ENCODE measurements at places on chromosomes 1 and 21. TPM values are rescaled to one million over a fixed set of nuclear protein-coding genes. Genes with fewer than 3 reads are reported as not detected.

GRCh38 chr1:231487019-231487418 is 41.5 kb upstream of the TSNAX start:
- DNase-seq, result peak; percentile 83

DNA sequence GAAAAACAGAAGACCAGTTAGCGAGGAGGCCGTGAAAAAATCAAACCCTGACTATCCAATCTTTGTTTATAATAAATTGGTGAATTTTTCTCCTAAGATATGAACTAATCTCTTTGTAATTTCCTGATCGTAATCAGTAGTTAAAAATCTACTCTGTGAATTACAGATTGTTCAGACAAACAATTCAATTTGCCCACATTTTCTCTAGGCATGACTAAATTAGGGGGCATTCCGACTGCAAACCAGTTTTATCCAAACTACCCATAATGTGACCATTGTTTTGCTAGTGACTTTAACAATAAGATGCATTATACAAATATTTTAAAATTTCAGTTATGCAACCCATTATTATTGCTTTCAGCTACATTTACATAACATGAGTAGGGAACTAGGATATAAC is 546.9 kb upstream of the ADAMTS5 start:
- DNase-seq, result no peak

GRCh38 chr1:108077991-108078390 is 113.0 kb upstream of the VAV3 start:
- no peak for DNase-seq

- DNase-seq, result no peak
Measured at GRCh38 chr1:60935599-60936110, 146.7 kb upstream of the NFIA start.

DNA sequence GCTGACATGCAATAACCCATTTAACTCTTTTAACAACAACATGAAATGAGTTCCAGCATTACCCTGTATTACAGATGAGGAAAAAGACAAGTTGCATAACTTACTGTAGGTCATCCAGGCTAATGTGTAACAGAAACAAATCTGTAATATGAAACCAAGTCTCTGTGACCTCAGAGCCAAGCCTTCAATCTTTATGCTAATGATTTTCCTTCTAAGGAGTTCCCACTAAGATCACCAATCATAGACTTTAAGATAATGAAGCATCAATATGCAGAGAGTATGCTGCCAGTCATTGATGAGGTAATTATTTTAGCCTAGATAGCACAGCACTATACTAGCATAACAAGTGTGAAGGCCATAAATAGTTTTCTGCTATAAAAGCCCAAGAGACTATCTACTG is 35.6 kb upstream of the RNPC3 start:
- DNase-seq, result peak; percentile 60

DNA sequence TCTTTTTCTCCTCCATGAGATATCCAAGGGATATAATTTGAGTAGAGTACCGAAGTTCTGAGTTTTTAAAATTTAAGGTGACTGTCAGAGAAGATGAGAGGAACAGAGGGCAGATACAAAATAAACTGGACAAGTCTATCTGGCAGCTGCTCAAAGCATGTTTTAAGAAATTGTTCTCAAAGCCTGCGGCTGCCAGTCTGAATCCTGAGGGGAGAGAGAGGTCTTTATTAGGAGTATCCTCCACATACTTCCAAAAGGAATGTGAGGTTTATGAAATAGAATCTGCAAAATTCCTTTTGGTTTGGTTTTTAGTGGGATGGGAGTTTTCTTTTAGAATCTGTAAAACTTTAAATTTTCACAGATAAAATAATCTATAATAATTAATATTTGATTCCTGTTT is 41.3 kb downstream of the TTC13 start:
- no peak for DNase-seq

GRCh38 chr1:94100129-94100784 is 20.7 kb downstream of the ABCA4 start:
- no peak for DNase-seq

- DNase-seq, result no peak
Measured at GRCh38 chr1:5526822-5527551, 465.2 kb downstream of the NPHP4 start.

CENPL gene
- polyA plus RNA-seq, result 7.0 TPM

SCP2 gene
- polyA plus RNA-seq, result 287 TPM

COL11A1 gene
- polyA plus RNA-seq, result 4.1 TPM
